Activated CD4-positive, alpha-beta T cell treated with anti-CD3 and anti-CD28 coated beads for 4 hours (primary cell): ENCODE measurements at places on chromosomes 5 and 9.

DNA sequence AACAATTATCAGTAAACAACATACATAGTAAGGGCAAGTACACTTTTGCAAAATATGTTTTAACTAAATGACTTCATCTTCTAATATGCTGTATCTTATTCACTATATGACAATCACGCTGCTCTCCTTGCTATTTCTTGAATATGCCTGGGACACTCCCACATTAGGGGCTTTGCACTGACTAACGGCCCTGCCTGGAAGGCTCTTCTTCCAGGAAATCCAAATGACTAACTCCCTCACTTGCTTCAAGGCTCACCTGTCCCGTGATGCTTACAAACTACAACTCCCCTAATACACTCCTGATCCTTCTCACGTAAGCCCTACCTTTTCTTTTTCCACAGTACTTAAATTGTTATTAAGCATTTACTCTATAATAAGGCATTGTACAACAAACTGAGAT is 10.6 kb downstream of the ERP44 start:
- DNase-seq, result peak; percentile 6

- no peak for DNase-seq
Measured at GRCh38 chr5:173881811-173882575, 6.2 kb upstream of the CPEB4 start.

GRCh38 chr5:114305402-114306207 is 56.3 kb upstream of the KCNN2 start:
- DNase-seq, result no peak

GRCh38 chr9:97703437-97704344 is 6.6 kb upstream of the XPA start:
- DNase-seq, result peak; percentile 20

- no peak for DNase-seq
Measured at GRCh38 chr5:150217038-150217437, 27.2 kb downstream of the SLC6A7 start.

GRCh38 chr5:146048994-146049703 is 56.2 kb downstream of the PLAC8L1 start:
- DNase-seq, result no peak

GRCh38 chr5:14900693-14901461 is 29.3 kb upstream of the ANKH start:
- no peak for DNase-seq

GRCh38 chr9:124834591-124834990 is 18.7 kb upstream of the WDR38 start:
- DNase-seq, result no peak

DNA sequence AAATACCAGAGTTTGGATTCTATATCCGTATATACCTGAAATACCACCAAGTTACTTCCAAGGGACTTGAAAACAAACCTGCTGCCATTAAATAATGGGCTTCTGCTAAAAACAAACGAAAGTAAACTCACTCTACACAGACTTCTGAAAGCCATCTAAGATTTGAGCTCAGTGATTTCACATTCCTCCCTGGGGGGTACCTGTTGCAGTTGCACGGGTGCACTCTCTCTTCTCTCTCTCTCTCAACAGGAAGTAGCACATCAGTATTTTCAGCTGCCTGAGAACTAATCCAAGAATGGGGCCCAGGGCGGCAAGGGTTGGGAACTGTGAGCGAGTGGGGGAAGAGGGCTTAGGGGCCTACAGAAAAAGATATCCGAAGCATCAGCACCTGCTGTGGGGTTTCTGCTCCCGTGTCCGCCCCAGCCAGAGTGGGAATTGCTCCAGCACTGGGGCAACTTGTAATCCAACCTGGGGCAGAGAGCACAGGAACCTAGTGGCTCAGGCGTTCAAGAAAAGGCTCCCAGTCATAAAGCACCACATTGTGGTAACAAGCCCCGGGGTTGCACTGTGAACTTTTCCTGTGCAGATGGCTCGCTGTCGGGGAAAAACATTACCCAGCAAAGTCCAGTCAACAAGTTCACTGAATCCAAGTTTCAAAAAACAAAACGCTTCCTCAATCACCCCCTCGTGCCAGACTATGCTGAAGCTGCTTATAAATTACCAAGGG is 99.8 kb downstream of the EFNA5 start:
- DNase-seq, result no peak

GRCh38 chr9:137162505-137163364 is 7.1 kb downstream of the LRRC26 start:
- no peak for DNase-seq
